H1 (cell line): ENCODE measurements at places on chromosomes 7 and 10. TPM values are rescaled to one million over a fixed set of nuclear protein-coding genes. Genes with fewer than 3 reads are reported as not detected.

GRCh38 chr7:80823057-80823456 is 95.8 kb downstream of the SEMA3C start:
- no peak for DNase-seq

- no peak for DNase-seq
These were observed 221.5 kb upstream of the GHITM start for GRCh38 chr10:83917537-83918506.

GRCh38 chr10:101485681-101486554 is 102.1 kb downstream of the POLL start:
- no peak for DNase-seq

GRCh38 chr10:119852822-119853221 is 19.8 kb downstream of the MCMBP start:
- DNase-seq, result no peak

TMEM130 gene
- total RNA-seq, result 2.9 and 3.7 TPM in 2 replicates

PLA2G12B gene
- total RNA-seq, result not detected in 2 replicates

RPP38 gene
- total RNA-seq, result 21.9 and 23.3 TPM in 2 replicates
